ENCODE measurements at places on chromosomes 11 and 22. TPM values are rescaled to one million over a fixed set of nuclear protein-coding genes. Genes with fewer than 3 reads are reported as not detected.
A peak's percentile ranks its signal among the peaks of the same experiment; 100 is the strongest.

DNA sequence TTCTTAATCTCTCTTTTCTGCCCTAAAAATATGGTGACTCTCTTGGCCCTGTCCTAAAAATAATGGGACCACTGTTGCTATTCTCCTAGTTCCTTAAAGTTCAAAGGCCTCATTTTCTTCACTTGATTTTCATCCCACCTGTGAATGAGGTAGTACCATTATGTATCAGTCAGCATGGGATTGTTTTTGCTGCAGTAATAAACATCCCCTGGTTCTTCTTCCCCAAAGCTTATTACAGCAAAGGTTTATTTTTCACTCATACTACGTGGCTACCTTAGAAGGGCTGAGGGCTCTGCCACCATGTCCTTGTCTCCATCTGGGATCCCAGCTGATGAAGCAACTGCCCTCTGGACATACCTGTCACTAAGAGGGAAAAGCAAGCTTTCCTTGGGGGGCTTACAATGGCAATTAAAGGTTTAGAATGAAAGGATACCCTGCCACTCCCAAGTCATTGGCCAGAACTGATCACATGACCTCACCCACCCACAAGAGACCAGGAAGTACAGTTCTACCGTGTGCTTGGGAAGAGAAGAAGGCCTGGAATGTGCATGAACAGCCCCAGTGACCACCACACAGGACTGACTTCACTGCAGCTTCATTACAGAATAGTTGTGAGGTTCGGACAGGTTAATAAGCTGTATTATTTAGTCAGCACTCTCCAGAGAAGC is 7.8 kb downstream of the TTC38 start:
- no peak for DNase-seq

DNA sequence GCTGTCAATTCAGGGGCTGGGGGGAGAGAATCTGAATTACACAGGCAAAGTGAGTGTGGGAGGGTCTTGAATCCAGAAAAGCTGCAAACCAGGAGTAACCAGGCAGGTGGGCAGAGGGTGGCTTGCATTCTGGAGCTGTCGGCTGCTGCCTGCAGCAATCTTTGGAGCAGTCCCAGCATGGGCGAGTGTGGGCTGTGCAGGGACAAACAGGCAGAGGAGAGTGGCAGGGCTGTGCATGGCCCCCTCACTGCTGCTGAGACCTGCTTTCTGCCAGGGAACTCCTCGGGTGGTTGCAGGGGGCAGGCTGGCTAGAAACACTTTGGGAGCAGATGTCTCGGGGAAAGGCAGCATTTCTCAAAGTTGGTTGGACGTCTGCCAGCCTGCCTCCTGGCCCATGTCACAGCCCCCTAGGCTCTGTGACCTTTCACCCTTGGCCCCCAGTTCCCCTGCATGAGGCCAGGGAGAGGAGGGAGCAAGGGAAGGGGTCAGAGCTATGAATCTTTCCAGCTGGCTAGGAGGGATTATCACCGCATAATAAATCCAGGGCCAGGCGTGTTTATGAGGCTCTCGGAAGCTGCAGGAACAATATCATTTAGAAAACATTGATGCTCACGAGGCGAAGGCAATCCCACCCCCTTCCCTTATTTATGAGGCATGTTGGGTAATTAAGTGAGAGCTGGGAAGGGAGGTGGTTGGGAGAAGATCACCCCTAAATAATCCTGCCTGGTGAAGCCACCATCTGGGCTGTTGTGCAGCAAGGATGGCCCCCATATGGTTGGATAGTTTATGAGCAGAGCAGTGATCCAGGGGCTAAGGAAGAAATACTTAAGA is 212.3 kb upstream of the NCAM1 start:
- DNase-seq, result no peak

The RFPL3 gene
- not detected for total RNA-seq

DNA sequence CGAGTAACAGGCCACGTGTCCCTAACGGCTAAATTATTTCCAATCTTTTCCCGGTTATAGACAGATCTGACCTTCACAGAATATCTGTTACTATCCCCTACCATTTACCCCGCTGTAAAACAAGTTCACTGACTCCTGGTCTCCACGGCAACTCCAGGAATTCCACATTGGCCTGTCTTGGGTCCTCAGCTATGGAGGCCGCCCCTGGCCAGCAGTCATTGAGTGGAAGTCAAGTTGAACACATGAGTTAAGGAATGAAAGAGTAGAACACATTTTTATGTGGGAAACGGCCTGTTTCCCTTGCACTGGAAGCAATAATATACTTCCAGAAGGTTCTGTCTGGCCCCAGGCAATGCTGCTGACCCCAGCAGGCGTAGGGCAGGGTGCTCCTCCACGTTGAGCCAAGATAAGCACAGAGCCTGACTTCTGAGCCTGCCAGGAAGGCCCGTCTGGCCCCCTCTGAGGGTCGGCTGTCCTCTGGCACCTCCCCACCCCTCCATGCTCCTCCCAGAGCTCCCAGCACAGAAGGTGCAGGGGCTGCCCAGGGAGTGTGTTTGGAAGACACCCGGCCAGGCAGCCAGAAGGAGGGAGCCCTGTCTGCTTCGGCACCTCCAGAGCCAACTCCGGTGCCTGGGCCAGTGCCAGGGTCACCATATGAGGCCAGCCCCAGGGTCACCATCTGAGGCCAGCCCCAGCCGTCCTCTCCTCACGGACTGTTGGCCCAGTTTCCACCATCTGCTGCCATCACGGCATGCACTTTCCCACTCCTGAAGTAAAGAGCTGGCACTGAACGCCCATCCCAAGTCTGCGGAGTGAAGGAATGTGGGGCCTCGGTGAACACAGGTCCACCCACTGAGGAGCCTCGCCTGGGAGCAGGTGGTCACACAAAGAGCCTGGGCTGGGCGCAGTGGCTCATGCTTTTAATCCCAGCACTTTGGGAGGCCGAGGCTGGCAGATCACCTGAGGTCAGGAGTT is 813.2 kb downstream of the BRD1 start:
- no peak for DNase-seq

GRCh38 chr11:75242722-75243600 is 2.4 kb downstream of the TPBGL start:
- DNase-seq, result no peak

DNA sequence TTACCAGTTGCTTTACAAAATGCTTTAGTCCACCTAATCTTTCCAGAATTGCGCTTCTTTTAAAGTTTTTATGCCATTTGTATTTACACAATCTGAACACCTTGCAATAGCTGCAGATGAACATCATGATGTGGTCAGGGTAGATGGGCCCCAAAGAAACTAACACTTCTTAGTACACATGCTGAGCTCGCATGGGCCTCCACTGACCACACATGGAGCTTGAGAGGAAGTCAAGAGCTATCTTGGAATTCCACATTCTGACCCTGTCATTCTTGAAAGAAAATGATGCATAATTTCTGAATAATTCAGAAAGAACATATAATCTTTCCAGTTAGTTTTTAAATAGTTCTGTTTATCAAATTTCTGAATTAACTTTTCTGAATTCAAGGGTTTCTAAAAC is 7.7 kb downstream of the LIPT2 start:
- no peak for DNase-seq

DNA sequence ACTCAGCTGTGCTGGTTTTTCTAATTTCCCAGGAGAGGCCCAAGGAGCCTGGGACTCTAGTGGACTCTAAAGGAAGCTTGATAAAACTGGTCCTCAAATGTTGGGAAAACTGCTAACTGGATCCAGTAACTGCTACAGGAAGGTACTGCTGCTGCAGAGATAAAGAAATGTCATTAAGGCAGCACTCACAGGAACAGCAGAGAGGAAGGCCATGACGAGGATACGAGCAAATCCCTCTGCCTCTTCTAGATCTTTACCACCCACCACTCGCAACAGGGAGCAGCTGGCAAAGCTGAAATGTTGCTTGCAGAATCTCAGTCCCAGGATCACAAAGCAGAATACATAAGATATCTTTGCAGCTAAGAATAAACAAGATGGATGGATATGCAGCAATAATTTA is 23.5 kb downstream of the TTC28 start:
- no peak for DNase-seq

The UBE2L6 gene
- 15.1 TPM for total RNA-seq

GRCh38 chr22:41425660-41426365 is 20.8 kb downstream of the TOB2 start:
- no peak for DNase-seq

The PYGM gene
- total RNA-seq, result 183 TPM

GRCh38 chr11:1225386-1226225 is 2.7 kb downstream of the MUC5B start:
- peak; percentile 17 for DNase-seq

The OR2AT4 gene
- not detected for total RNA-seq

GRCh38 chr11:128701086-128701485 is 7.2 kb downstream of the FLI1 start:
- no peak for DNase-seq

- no peak for DNase-seq
Measured at GRCh38 chr11:76962583-76963416, 71.4 kb upstream of the B3GNT6 start.

DNA sequence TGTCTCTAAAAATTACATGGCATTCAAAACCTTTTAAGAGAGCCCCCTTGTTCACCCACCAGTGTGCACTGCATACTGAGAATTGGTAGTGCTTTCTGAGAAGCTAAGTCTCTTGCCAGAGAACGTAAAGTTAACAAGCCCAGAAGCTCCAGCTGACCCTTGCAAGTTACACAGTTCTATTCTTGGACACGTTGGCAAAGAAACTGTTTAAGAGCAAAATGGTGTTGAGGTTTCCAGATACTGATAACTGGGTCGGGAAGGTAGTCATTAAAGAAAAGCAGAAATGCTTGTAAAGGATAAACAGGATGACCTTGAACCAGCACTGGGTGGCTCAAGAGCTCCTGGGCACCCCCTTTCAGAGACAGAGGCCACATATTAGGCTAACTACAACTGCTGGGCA is 284.8 kb downstream of the CADM1 start:
- DNase-seq, result no peak

The ANGPTL5 gene
- 1.9 TPM for total RNA-seq

The GDPD4 gene
- total RNA-seq, result not detected

The RIN1 gene
- total RNA-seq, result 1.0 TPM

- peak; percentile 87 for DNase-seq
Measured at GRCh38 chr11:73323464-73323863, 15.4 kb downstream of the ARHGEF17 start.

DNA sequence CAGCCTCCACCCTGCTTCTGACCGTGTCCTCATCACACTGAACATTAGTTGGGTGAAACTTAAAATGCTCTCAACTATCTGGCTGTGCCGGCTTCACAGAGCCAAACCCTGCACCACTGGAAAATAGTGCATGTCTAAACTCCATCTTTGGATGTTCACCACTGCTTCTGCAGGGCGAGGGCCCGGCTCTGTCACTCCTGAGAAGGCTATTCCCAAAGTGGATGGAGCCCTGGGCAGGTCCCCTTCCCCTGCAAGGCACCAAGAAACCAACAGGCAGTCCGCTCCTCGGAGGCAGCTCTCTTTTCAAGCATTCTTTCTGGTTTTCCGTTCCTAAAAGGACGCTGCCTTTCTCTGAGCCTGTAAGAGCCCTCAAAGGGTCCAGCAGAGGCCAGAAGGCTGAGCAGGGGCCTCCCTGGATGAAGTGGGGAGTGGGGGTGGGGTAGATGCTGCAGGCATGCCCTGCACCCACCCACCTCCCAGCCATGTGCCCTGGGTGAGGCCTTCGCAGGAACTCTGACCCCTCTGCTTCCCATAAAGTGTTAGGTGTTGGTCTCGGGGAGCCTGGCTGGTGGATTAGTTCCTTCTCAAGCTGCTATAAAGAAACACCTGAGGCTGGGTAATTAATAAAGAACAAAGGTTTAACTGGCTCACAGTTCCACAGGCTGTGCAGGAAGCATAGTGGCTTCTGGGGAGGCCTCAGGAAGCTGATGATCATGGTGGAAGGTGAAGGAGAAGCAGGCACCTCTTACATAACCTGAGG is 23.3 kb downstream of the LINC01488 start:
- no peak for DNase-seq

All from Right ventricle myocardium superior (tissue), 1 donor.